Activated T-helper 17 cell treated with anti-CD3 and anti-CD28 coated beads, Interleukin-2, amount 50 U/mL, for 72 hours (primary cell): ENCODE measurements at places on chromosomes 12 and 14.

- peak; percentile 58 for ATAC-seq
Observed at GRCh38 chr14:64303471-64303917, 9.3 kb upstream of the ESR2 start.

DNA sequence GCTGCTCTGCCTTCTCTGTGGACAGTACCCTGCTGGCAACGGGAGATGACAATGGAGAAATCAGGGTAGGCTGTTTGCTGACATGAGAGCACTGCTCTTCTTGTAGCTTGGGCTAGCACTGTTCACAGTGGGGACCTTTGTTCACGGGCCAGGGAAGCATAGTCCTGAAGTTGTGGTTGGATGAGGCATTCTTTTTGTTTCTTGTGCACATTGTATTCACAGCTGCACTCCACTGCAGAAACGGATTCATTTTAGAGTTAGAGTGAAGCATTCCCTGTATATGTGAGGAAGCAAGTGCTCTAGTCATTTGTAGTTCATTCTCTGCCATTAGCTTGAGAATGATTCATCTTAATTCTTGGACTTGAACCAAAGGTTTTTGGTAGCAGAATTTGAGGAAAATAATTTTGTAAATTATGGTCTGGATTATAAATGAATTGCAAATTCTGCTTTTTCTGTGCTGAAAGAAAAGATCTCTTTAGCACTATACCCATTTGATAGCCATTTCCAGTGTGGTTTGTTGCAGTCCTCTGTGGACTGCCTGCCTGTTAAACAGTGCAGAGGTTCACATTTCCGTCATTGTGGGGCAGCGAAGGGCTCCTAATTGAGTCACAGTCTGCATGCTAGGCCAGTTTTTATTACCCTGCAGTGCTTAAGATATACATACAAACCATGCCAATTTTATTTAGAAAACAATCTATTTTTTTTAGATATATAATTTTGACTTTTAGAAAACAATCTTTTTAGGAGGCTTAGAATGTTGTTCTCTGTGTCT lies 80.6 kb downstream of the APAF1 start:
- ATAC-seq: peak; percentile 37

- no peak for ATAC-seq
Observed at GRCh38 chr12:73106896-73107295, 834.7 kb downstream of the TRHDE start.

DNA sequence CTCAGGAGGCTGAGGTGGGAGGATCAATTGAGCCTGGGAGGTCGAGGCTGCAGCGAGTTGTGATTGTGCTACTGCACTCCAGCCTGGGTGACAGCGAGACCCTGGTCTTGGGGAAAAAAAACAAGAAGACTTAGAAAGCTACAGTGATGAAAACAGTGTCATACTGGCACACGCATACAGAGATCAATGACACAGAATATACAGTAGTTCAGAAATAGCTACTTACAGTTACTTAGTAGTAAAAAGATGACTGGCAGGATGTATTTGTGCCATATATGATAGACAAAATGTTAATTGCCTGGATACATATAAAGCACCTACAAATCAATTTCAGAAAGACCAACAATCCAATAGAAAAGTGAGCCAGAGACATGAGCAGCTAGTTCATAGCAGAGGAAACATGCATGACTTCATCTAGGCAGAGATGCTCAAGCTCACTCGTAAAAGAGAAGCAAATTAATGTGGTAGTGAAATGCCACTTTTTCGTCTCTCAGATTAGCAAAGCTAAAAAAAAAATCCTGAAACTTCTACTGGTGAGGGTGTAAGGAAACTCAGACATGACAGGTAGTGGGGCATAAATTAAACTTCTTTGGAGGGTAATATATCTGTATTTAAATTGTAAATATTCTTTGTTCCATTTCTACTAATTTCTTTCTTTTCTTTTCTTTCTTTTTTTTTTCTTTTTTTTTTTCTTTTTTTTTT lies 2.5 kb upstream of the ALDH2 start:
- peak; percentile 21 for ATAC-seq

DNA sequence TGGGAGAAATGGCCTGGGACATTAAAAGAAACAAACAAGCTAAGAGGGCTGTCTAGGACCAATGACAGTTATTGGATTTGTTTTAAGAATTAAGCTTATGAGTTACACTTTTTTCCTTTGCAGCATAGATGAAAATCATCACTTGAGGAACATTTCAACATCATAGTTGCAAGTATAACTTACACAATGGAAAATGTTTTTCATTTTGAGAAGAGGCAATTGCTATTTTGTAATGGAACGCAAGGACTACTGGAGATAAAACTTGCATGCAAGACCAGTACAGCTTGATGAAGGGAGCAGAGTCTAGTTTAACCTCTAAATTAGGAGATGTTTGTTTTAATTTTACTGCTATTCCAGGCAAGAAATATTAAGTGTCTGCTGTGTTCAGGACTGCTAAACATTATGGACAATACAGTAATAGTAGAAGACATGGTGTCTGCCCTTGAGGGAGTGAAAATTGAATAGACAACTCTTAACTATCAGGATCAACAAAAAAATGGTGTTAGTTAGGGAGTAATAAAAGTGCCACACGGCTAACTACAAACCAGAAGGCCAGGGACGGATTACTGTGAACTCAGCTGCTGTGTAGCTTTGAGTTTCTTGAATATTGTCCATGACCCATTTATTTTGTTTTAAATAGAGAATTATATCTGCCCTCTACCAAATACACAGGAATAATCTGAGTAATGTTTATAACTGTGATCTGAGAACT lies 374.5 kb downstream of the RAD51B start:
- ATAC-seq: no peak

DNA sequence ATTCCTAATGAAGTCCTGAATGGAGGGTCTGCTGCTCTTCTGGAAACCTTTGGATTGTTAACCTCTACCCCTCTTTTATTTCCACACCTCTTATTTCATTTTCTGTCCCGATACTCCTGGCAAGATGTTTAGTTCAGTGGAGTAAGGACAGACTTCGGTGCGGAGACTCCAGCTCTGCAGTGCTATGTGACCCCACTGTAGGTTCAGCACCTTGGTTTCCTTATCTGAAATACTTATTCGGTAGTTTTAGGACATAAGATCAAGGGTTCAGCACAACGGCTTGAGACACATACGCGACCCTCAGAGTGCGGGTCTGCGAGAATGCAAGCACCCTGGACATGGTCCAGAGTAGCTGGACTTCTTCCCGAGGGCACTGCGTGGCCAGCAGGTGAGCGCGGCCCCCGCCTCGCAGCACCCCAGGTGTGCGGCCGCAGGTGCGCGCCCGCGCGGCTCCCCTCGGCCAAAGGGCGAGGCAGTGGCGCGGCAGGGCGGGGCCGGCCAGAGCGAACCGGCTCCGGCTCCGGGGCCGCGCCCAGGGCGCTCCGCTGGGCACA lies 465 bp upstream of the FGD4 start:
- no peak for ATAC-seq

- no peak for ATAC-seq
Observed at GRCh38 chr12:118188690-118189371, 52.9 kb downstream of the PEBP1 start.

- ATAC-seq: no peak
Observed at GRCh38 chr12:4830556-4831210, 79.0 kb upstream of the KCNA1 start.

- no peak for ATAC-seq
Observed at GRCh38 chr12:2372178-2372577, 319.4 kb downstream of the CACNA1C start.

DNA sequence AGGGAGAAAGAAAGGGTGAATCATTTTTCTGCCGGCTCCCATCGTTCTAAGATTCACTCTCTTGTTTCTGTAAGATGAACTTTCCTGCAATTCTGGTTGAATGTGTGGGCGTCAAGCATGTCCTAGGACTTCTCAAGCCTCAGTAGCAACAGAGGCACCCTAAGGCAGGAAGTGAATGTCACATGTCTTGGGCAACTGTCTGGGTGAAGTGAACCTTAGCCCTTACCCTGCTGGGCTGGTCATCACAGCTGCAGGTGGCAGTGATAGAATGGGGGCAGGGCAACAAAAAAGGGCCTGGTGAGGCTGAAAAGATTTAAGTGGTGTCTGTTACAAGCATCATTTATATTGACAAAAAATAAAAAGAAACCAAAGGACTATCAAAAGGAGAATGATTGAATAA lies 45.9 kb upstream of the CAND1 start:
- ATAC-seq: no peak

DNA sequence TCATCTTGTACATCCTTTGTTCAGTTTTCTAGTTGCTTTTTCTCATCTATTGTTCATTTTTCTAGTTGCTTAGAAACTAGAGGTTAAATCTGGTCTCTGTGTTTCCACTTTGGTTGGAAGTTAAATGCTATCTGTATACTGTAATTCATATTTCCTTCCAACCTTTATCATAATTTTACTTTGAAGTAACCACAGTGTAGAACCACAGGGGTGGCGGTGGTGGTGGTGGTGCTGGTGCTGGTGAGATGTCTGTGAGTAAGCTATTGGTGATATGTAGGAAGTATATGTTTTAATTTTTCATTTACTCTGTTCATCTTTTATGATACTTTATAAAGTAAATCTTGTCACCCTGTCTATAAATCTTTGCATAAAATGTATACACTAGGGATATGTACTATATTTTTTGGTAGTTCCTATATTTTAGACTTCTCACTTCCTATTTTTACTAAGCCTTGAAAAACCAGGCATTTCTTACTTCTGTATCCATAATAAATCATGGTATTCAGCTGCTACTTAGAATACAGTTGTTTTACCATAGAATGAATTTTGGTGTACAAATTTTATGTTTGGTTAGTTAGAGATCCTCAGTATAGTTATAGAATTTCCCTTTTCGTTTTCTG lies 31.9 kb downstream of the CCDC91 start:
- peak; percentile 65 for ATAC-seq

GRCh38 chr12:16238661-16239060 lies 38.8 kb downstream of the SLC15A5 start:
- ATAC-seq: no peak

DNA sequence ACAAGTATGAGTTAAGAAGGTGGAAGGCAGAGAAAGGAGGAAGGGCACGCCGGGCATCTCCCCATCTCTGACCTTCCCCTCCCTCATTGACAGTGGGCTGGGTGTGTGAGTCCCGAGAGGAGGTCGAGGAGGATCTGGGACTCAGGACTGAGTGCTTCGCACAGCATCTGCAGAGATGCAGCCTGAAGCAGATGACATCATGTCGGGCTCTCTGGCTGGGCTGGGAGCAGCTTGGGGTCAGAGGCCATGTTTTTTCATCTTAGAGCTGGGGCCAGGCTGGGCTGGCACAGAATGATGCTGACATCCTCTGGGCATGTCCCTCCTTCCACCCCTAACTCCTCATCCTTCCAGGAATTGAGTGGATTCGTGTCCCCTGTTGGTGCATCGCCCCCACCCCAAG lies 43.5 kb downstream of the CMKLR1 start:
- no peak for ATAC-seq

- no peak for ATAC-seq
Observed at GRCh38 chr12:2334689-2335088, 281.9 kb downstream of the CACNA1C start.

DNA sequence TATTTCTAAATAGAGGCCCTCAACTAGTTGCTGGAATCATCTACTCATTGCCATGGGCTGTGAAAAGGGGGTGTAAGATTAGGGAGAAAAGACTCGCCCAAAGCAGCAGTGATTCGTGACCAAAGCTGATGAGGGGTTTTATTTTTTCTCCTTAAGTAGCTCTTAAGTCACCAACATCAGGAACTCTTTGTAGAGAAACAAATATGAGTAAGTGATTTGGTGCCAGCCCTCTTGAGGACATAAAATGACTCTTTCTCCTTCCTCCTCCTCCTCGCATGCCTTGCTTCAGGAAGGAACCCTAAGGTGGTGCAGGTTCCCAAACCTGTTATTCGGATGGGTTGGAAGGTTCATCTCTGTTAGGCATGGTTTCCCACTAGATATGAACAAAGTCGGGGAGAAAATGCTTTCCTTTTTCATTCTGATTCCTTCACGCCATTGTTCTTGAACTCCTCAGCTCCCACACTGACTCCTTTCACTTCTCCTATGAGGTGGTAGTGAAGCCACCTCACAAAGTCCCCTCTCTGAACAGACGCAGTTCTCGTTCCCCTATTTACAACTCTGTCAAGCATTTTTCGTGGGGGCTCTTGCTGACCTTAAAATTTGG lies 113.4 kb downstream of the ETV6 start:
- ATAC-seq: peak; percentile 48

- ATAC-seq: peak; percentile 45
Observed at GRCh38 chr12:103632554-103633216, 45.6 kb downstream of the STAB2 start.

DNA sequence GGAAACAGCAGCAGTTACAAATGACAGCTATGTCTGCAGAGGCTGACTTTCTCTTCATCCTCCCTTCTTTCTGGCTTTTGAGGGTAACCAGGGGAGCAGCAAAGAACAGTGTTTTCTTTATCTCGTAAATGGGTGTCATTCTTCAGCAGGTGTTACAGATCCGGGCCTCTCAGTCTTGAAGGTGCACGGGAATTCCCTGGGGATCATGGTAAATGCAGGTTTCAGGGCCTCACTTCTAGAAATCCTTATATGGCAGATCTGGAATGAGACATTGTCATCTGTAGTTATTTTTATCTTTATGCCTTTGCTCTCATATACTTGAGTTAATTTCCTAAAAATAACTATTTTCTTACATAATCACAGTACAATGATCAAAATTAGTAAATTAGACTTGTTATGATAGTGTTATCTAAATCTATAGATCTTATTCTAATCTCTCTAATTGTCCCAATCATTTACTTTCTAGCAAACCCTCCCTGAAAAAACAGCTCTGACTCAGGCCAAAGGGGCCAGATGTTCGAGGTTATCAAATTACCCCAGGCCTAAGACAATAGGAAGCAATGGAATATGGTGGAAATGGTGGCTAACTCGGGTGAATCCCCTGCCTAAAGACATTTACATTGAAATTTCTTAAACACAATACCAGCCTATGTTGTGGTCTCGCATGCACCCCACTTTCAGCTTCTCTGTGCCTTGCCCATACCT lies 145.0 kb downstream of the CAND1 start:
- no peak for ATAC-seq

DNA sequence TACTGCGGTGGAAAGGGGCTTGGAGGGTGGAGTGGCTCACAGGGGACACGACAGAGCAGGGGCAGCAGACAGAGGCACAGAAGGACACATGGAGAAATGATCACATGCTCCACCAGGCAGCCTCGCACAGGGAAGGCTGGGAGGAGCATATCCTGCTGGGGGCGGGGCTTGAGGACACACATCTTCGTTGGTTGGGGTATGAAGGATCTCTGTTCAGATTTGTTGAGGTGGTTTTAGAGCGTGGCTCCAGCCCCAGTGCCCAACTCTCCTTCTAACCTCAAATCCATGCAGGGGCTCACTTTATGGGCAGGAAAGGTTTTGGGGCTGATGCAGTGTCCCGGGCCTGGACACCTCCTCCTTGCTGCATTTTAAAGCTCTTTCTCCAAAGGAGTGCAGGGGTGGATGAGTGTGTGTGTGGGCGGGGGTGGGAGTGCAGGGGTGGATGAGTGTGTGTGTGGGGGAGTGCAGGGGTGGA lies 733 bp upstream of the P3H3 start:
- ATAC-seq: peak; percentile 46

- ATAC-seq: no peak
Observed at GRCh38 chr14:103488071-103488470, 34.6 kb downstream of the CKB start.

DNA sequence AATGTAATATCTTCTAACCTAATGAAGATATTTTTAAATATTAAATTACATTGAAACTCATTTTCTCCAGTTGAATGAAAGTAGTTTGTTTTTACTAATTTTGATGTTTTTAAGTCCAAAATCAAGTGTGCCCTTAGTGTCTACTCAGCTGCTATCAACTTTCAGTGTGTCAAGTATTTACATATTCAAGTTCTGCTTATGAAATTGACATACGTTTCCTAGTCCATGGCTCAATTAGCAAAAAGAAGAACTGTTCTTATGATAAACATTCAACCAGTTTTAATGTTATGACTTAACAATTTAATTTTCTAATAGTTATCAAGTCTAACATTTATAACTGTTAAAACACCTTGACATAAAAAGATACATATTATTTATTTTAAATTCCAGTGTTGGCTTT lies 137.1 kb downstream of the DUSP6 start:
- no peak for ATAC-seq
